ENCODE measurements at places on chromosomes 6 and 20.

- DNase-seq, result no peak
These were observed 163.7 kb downstream of the MAFB start for GRCh38 chr20:40525351-40525750.

GRCh38 chr6:14290041-14290771 lies 172.6 kb downstream of the CD83 start:
- no peak for DNase-seq

GRCh38 chr20:61830241-61830930 lies 235.3 kb downstream of the TAF4 start:
- no peak for DNase-seq

DNA sequence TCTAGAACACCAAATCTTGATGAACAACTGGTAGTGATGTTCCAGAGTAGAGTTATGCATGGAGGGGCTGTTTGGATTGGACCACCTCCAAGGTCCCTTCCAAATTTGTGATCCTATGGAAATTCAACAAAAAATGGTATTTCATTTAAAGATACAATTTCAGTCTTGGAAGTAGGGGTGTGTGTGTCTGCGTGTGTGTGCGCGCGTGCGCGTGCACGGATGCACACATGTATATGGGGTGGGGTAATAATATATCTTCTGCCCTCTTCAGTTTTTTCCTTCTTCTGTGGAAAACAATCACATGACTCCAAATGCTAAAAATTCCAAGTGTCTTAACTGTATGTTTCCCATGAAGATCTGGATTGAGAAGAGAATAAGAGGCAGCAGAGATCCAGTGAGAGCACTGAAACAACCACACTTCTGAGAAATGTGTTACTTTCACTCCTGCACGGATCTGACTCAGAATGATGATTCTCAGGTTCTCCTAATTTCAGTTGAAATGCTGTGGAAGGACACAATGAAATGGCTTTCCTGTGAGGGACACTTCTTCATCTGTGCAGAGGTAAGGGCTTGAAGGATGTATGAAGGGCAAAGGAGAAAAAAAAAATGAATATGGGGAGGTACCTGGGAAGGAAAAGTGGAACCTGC lies 10.6 kb upstream of the IL17F start:
- no peak for DNase-seq

- DNase-seq, result no peak
These were observed 116.3 kb downstream of the PCSK2 start for GRCh38 chr20:17343091-17343490.

GRCh38 chr20:57438552-57438951 lies 47.4 kb downstream of the RBM38 start:
- DNase-seq, result no peak

GRCh38 chr20:47196091-47197081 lies 160.1 kb downstream of the ZMYND8 start:
- DNase-seq, result peak; percentile 78

DNA sequence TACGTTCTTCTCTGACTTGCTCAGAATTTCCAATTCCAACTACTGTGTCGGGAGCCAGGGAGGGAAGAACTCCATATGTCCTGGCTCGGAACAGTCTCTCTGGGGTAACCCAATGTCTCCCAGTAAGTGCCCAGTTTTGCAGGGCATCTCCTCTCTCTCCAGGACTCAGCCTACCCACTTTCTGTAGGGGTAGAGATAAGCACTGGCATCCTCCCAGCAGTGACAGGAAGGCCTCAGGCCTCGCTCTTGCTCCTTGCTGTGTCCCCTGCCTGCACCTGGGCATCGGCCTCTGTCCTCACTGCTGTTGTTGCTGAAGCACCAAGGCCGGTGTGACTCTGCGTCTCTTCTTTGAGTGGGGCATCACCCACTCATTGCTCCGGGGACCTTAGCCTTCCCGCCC lies 388.9 kb upstream of the JARID2 start:
- no peak for DNase-seq

GRCh38 chr6:25483943-25484342 lies 168.1 kb upstream of the SCGN start:
- DNase-seq, result no peak

GRCh38 chr6:166511316-166511715 lies 75.2 kb downstream of the RAMACL start:
- no peak for DNase-seq

- no peak for DNase-seq
These were observed 273.9 kb downstream of the CDC5L start for GRCh38 chr6:44661221-44662008.

GRCh38 chr20:25579081-25579770 lies 6.1 kb downstream of the NINL start:
- no peak for DNase-seq

DNA sequence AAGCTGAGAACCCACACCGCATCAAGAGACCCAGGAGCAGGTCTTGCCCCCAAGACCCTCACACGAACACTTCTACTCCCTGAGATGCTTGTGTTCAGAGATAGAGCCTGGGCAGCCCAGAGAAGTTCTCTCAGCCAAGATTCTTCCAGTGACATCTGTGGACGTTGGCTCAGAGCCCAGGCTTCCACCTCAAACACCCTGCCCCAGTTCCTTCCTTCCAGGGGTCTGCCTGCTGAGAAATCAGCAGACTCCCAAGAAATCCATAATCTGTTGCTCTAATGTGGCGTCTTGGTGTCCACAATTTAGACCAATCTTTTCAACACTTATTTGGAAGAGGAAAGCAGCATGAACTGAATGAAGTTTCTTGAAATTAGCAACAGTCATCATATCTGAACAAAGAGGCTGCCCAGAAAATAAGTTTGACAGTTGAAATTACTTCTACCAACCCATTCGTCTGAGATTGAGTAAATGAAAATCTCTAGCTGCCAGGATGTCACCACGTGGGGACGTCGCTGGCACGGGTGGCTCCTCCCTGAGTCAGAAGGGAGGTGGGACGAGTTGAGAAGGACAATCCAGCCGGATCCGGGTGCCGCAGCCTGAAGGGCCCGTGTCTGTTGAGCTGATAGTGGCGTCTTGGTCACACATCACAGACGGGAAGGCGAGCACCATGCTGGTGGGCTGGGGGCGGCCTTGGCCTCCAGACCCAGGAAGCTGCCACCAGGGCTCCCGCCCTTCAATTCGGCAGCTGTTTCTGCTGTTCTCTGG lies 400.9 kb downstream of the TAF4 start:
- no peak for DNase-seq

DNA sequence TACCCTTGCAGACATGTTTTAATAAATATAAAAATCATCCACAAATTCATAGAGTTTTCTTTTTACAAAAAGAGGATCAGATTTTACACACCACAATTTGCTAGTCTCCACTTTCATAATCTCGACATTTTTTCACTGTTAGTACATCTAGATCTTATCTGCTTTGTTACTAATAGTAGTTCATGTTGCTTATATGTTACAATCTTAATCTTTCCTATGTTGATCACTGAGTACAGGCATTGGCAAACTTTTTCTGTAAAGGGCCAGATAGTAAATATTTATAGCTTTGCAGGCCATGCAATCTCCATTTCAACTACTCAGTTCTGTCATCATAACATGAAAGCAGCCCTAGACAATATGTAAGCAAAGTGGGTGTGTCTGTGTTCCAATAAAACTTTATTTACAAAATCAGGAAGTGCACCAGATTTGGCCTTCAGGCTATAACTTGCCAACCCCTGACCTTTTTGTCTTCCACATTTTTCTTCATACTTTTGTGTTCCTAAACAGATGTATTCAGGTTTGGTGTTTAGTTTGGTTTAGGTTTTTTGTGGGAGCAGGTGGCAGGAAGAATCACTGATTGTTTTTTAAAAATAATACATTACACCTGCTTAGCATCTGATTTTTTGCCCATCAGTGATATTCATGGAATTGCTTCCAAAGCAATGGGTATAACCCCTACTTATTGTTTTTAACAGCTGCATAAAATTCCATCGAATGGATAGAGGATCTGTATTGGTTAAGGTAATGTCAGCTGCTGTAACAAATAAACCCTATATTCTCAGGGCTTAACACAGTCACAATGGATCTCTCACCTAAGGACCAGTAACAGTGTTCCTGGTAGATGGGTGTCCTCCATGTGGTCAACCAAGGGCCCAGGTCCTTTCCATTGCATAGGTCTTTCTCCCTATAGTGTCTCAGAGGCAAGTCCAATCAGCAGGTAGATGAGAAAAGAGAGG lies 61.2 kb downstream of the EYA2 start:
- DNase-seq, result no peak

- DNase-seq, result peak; percentile 28
These were observed 4.7 kb downstream of the GTSF1L start for GRCh38 chr20:43722153-43722505.

DNA sequence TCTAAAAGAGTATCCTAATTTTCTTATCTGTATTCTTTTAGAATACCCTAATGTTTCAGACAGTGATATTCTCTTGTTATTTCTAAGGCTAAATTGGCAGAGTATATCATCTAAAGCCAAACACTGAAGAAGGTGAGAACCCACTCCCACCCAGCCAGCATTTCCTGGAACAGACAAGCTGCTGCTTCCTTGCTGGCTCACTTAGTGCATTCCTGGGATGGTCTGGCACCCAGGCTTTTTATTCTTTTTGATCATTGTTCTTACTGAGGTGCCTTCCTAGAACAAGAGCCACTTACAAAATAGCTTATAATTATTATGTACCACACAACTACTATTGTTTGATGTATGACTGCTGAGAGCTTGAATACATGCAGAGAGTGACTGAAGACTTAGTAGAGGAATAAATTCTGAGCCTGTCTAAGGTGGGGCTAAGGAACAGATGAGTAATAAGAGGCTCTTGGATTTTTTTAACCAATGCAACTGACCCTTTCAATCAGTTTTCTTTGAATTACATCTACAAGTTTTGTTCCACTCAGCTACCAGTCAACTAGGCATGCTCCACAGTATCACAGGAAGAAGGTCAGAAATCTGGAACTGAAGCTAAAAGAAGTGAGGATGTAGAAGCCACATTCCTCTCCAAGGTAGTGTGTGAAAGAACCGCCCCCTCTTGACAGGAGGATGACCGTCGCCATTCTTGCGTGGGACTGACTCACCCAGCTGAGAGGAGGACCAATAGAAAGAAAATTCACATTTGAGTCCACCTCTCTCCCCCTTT lies 30.1 kb downstream of the PRPH2 start:
- no peak for DNase-seq

GRCh38 chr20:25230166-25230831 lies 17.6 kb upstream of the PYGB start:
- DNase-seq, result no peak

DNA sequence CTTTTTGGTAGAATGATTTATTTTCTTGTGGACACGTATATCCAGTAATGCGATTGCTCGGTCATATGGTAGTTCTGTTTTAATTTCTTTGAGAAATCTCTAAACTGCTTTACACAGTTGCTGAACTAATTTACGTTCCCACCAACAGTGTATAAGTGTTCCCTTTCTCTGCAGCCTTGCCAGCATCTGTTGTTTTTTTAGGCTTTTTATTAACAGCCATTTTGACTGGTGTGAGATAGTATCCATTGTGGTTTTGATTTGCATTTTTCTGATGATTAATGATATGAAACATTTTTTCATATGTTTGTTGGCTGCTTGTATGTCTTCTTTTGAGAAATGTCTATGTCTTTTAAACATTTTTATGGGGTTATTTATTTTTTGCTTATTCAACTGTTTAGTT lies 196.7 kb downstream of the MOXD1 start:
- no peak for DNase-seq

GRCh38 chr20:46835418-46835817 lies 59.2 kb upstream of the EYA2 start:
- no peak for DNase-seq

- no peak for DNase-seq
These were observed 371.9 kb upstream of the CHD6 start for GRCh38 chr20:41989935-41990635.

DNA sequence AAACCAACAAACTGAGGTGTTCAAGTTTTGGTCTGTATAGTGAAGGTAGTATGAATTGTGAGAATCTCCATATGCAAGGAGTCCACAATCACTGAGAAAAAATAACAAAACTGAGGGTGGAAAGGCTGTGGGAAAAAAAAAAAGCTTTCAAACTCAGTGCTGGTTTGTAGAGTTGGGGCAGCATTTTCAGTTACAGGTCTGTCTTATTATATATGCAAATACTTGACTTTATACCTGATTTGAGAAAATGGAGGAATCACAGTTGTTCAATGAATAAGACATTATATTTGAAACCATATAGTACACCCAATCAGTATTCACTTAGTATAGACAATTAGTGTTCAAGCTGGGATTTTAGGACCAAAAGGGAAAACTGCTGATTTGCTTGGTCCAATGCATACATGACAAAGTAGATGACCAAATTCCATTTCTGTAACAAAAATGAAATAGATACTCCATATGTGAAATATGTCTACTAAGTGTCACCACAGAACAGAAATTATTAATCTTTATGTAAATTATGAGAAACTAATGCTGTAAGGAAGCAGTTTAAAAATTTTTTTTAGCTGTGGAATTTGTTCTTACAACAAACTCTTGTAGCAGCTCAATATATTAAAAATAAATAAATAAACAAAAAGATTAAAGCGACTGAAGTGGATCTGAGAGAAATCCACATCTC lies 187.7 kb downstream of the ASCC3 start:
- no peak for DNase-seq

DNA sequence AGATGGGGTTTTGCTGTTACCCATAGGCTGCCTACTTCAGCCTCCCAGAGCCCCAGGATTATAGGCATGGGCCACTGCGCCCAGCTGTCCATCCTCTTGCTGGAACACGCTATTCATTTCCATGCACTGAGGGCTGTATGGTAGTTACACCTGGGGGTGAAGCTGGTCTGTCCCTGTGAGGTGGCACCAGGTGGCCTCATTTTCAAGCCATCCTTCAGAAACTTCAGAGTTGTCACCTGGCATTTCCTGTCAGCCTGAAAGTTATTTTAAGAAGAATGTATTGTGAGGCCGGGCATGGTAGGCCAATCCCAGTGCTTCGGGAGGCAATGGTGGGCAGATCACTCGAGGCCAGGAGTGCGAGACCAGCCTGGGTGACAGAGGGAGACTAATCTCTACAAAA lies 147.6 kb downstream of the DTNBP1 start:
- DNase-seq, result no peak

DNA sequence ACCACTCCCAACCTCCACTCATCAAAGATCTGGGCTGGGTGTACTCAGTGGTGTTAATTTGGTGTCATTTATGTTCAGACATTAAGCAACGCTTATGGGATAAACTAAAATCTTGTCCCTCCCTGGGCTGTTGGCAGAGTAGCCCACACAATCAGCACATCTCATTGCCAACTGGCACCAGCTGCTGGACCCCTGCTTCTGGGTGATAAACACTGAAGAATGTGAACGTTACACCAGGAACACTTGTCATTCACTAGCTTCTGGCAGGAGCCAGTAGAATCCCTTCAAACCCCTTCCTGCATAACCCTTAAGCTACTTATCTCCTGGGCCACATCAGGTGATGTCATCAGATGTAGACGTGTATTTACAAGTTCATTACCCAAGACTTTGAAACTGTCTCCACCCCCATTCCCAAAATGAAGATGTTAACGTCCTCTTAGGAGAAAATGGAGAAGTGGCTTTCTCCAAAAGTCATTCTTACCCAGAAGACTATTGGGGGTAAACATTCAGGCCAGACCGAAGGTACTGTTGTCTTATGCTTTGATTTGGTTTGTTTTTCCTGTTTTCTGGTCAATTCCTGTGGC lies 107.8 kb upstream of the CD93 start:
- DNase-seq, result no peak

- DNase-seq, result no peak
These were observed 8.3 kb downstream of the TFAP2A start for GRCh38 chr6:10406556-10406955.

Data from stimulated activated CD4-positive, alpha-beta T cell treated with anti-CD3 and anti-CD28 coated beads, Interleukin-12 subunit alpha, Interleukin-12 subunit beta, amount 100 ng/mL, for 24 hours (primary cell).